Panc1 (cell line): ENCODE measurements at places on chromosomes 3 and 15.
A peak's percentile ranks its signal among the peaks of the same experiment; 100 is the strongest.

GRCh38 chr15:99518191-99518590 is 47.6 kb upstream of the MEF2A start:
- no peak for DNase-seq

DNA sequence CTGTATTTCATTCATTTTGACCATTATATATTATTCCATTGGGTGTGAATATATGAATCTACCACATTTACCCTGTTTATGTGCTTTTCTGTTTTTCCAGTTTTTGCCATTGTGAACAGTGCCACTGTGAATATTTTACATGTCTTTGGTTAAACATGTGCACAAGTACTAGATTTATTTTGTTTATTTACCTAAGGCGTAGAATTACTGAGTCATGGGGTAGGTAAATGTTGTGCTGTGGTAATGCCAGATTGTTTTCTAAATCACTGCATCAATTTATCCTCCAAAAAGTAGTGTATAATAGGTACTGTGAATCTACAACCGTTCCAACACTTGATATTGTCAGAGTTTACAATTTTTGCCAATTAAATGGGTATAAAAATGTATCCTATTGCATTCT is 362.1 kb upstream of the AGTR1 start:
- DNase-seq = no peak

GRCh38 chr15:100005715-100006114 is 272.5 kb upstream of the LYSMD4 start:
- no peak for DNase-seq

- peak; percentile 42 for DNase-seq
These were observed 63.9 kb downstream of the TMCC1 start for GRCh38 chr3:129829640-129830039.

GRCh38 chr3:186124592-186124991 is 15.7 kb upstream of the ETV5 start:
- DNase-seq = no peak

DNA sequence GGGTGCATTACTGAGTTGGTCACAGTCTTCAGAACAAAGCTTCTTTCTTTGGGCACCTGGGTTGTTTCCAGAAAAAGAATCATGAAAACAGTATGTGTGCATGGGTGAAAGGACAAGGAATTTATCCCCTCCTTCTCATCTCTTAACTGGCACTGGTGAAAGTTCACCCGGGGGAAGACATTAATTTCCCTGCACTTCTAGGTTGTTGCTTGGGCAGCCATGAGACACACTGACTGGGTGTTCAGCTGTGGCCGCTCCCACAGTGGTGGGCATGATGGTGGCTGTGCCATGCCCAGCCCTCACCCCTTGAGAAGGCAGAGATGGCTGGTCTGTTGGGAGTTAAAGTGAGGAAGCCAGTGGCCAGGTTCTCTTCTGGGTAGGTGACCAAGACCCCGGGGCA is 16.6 kb upstream of the KY start:
- no peak for DNase-seq

DNA sequence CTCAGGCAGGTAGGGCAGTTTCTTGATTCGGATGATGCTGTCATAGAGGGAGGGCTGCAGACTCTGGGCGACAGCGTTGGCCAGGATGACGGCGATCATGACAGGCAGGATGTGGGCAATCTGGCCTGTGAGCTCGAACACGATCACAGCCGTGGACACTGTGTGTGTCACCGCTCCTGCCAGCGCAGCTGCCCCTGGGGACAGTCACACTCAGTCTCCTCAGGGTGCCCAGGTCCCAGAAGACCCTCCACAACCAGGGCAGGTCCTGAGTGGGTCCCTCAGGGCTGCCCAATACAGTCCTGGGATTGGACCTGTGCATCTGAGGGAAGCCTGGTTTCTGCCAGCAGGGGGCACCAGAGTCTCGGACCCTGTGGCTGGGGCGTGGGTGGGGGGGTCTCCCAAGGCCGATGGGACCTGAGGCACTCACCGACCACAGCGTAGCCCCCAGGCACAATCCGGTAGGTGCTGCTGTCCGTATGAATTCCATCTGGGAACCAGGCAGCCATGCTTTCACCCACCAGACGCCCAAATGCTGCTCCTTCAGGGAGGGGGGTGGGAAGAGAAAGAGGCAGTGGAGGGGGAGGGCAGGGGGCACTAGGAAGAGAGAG is 7.2 kb downstream of the CLCN2 start:
- DNase-seq = no peak

- no peak for DNase-seq
These were observed 195.0 kb downstream of the ZNF621 start for GRCh38 chr3:40719660-40720287.

- no peak for DNase-seq
These were observed at the start of gene RARB for GRCh38 chr3:25427942-25428788. Gene RARB, plus strand, starts transcription at chr3:25428263. Its CDS starts 469 bp downstream, at chr3:25428732.

DNA sequence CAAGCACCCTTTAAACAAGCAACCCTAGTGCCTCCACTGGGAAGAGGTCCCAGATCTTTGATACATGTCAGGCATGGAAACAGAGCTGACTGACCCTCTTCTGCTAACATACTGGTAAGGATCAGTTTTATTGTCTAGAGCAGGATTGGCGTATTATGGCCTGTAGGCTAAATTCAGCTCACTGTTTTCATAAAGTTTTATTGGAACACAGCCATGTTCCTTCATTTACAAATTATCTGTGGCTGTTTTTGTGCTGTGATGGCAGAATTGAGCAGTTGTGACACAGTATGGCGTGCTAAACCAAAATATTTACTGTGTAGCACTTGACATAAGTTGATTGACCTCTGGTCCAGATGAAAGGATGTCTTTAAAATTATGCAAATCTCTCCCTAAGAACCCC is 45.0 kb downstream of the WDR76 start:
- DNase-seq = no peak

- DNase-seq = no peak
These were observed 65.7 kb upstream of the HES1 start for GRCh38 chr3:194070220-194070633.

DNA sequence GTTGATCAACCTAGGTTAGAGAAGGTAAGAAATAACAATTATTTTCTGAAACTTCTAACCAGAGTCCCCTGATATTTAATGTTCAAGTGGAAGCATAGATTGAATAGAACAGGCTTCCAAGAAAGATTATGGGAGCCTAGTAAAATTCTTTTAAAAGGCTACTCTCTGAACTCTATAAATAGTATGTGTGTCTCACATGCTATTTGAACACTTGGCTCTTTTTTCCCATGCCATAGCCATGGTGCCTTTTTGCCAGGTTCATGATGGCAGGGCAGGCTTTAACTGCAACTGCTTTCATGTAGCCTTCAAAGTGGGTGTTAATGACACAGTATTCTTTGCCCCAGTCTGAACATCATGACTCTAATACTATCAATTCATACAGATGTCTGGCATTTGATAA is 22.9 kb upstream of the STRIT1 start:
- no peak for DNase-seq

DNA sequence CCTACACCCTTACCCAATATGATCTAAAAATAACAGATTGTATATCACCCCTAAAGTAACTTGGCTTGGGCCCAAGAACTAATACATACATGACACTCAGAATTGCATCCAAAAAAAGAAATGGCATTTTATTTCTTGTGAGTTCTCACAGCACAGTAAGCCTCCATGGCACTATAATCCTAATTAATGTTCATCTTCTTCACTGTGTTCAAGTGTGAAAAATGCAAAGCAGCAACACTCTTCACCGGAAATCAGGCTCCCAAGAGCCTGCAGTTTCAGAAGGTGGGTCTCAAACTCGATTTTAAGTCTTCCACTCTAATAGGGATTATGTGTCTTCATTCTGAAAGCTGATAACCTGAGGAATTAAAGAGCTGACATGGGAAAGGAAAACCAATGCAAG is 142.8 kb upstream of the TSC22D2 start:
- DNase-seq = no peak

GRCh38 chr3:10981961-10982360 is 10.6 kb upstream of the SLC6A1 start:
- DNase-seq = no peak

- DNase-seq = no peak
These were observed 360.5 kb downstream of the RSL24D1 start for GRCh38 chr15:54836052-54836795.

DNA sequence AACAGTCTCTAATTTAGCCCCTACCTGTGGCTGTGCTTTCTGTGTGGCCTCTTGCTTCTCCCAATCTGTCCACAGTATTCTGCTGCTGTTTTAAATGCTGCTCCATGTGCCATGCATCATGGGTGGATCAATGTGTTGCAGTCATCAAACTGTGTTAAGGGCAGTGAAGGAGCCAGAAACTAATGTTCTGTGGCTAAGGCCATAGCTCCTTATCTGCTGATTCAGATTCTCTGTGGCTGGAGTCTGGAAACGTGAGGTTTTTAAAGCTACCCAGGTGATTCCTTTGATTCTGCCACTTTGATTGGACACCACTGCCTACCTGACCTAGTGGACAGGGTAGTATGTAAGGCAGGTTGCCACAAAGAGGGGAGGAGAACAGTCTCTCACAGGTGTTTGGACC is 44.8 kb downstream of the MORC1 start:
- no peak for DNase-seq

DNA sequence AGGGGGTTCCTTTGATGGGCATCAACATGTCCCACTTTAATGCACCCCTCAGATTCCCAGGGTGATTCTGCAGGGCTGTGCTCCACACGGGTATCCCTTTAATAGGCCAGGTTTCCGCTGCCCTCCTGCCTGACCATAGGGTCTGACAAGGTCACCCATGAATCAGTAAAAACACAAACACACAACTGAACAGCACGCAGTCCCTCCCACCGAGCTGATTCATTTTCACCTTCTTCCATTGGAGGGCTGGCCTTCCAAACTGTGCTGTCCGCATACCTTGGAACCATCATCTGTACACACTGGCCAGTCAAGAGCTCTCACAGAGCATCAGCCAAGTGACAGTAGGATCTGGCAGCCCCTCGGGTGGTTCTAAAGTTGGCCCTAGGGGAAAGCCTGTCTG is 93.7 kb downstream of the FBLN2 start:
- no peak for DNase-seq

DNA sequence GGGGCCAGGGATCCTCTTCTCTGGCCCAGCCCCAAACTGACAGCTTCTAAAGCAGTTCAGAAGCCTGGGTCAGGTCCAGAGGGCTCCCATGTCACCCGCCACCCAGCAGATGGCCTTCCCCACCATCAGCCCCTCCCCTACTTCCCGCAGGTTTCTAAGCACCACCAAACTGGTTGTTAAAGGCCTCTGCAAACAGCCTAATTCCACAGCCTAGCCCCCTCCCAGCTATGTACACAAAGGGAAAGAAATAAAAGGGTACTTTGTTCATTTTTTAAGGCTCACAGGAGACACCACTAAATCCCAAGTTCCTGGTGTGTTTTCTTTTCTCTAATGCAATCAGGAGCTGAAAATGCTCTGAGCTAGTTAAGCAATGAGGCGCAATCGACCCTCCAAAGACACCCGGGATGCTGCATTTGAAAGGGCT is 30.6 kb downstream of the PLCH1 start:
- DNase-seq = no peak

GRCh38 chr3:45933591-45933990 is 9.7 kb upstream of the CXCR6 start:
- DNase-seq = no peak

DNA sequence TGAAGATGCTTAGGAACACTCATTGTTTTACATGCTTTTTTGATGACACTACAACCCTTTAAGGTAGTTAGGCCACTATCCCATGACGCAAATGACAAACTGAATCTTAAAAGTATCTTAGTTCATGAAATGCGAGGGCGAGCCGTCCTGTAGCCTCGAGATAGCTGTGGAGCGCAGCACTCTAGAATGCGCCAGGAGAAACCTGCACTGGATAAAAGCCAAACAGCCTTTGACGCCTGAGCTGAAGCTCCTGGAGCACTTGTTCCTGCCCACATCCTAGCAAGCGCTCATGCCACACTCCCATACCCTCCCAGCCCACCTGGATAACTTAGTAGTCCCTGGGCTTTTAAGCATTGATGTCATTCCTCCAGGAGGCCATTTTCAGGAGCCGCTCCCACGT is 516.9 kb downstream of the GABRG3 start:
- no peak for DNase-seq

GRCh38 chr3:126313166-126313565 is 44.0 kb downstream of the KLF15 start:
- no peak for DNase-seq

GRCh38 chr3:159263750-159264553 is 462.1 kb downstream of the MFSD1 start:
- DNase-seq = no peak

GRCh38 chr15:96690733-96691132 is 360.2 kb downstream of the NR2F2 start:
- no peak for DNase-seq

GRCh38 chr3:52503788-52504424 is 8.8 kb downstream of the STAB1 start:
- DNase-seq = no peak

GRCh38 chr3:48034000-48034516 is 17.8 kb upstream of the MAP4 start:
- no peak for DNase-seq

DNA sequence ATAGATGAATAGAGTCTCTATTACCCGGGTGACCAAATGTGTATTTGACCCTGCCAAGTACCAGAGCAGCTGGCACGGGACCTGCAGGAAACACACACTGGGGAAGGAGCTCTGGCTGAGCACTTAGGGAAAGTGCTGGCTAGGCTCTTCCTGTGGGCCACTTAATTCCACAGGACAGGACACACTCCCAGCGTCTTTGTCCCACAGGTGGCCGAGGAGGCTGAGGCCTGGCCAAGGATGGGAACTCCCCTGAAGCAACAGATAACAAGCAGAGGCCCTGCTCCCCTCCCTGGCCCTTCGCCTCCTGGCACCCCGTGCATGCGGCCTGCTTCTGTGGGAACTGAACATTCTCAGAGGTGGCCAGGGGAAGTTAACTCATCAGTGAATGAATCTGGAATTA is 180.8 kb downstream of the ATP10A start:
- no peak for DNase-seq

DNA sequence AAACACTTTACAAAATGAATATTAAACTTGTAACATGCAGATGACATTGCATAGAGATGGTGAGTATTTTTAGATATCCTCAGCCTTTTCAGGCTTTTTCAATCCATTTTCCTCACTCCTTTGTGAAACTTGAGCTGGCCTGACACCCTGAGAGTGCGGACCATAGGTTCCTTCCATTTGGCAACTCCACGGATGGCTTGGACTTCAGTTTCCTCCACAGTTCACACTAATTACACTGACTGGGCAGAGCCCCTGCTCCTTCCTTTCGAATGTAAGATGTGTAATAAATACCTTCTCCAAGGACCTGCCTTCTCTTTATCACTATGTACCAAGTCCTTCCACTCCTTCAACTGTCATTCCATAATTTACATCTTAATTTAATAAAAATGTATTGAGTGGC is 141.7 kb upstream of the LRIG1 start:
- DNase-seq = no peak

- no peak for DNase-seq
These were observed 1091.9 kb downstream of the NSUN3 start for GRCh38 chr3:95154766-95155165.
